Epithelial cell of proximal tubule (primary cell): ENCODE measurements at places on chromosomes 2 and 18. TPM values are rescaled to one million over a fixed set of nuclear protein-coding genes. Genes with fewer than 3 reads are reported as not detected.

Gene CCDC150
- 5.7 and 12.5 TPM in 2 replicates for total RNA-seq

Gene COLEC12
- 2.0 and 3.3 TPM in 2 replicates for total RNA-seq

Gene CRYGD
- not detected in 2 replicates for total RNA-seq

Gene FZD7
- 34.8 and 36.6 TPM in 2 replicates for total RNA-seq

Gene PPP1R1C
- total RNA-seq, result 0.35 TPM in 1 of 2 replicates, not detected in the other

Gene TMEM37
- 0.36 and 1.2 TPM in 2 replicates for total RNA-seq

Gene GNAL
- total RNA-seq, result 3.2 and 5.0 TPM in 2 replicates

Gene C2orf80
- total RNA-seq, result not detected in 2 replicates

Gene CCDC68
- total RNA-seq, result 2.7 TPM in 2 replicates

Gene UGT1A5
- not detected in 2 replicates for total RNA-seq
